Gastroesophageal sphincter (tissue), 4 donors: ENCODE measurements at places on chromosomes 2 and 18.
A peak's percentile ranks its signal among the peaks of the same experiment; 100 is the strongest.

- ATAC-seq: peak; percentile 31
These were observed 149.4 kb upstream of the SLC1A4 start for GRCh38 chr2:64839844-64840243.

DNA sequence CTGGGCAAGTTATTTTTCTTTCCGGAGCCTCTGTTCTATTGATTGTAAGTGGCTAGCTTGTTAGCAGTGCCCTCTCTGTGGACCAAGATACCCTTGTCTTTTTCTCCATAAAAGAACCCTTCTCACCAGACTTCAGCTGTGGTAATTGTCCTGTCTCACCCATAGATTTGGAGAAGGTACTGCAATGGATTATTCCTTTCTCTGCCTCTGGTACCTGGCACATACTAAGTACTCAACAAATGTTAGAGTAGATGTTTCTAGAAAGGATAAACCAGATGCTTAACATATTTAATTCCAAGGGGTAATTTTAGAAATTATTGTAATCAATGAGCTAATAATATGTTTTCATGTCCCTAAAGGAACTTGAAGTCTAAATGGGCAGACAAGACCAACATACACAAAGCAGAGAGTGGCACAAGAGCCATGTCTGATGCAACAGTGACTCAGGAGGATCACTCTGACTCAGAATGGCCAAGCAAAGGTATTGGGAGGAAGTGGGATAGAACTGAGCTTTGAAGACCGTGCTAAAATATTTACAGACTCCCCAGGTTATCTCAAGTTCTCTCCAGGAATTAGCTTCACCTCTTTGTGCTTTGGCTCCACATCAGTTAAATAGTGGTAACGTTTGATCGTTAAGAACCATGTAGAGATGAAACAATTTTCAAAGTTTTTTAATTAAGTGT is 129.7 kb upstream of the OSR1 start:
- no peak for ATAC-seq

DNA sequence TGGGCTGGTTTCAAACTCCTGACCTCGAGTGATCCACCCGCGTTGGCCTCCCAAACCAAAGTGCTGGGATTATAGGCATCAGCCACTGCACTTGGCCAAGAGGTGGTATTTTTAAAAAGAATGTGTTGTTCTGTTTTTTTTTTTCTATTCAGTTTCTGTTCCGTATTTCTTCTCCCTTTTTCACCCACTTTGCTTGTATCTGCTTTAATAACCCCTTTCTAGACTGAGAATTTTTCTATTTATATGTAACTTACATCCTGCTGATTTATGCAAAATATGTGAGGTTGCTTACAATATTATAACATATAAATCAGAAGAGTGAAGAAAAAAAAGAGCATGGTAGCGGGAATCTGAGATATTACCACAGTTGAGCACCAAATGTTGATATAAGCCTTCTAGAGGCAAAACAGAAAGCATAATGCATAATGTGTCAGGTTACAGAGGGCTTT is 17.2 kb upstream of the LYPD6B start:
- ATAC-seq: no peak

DNA sequence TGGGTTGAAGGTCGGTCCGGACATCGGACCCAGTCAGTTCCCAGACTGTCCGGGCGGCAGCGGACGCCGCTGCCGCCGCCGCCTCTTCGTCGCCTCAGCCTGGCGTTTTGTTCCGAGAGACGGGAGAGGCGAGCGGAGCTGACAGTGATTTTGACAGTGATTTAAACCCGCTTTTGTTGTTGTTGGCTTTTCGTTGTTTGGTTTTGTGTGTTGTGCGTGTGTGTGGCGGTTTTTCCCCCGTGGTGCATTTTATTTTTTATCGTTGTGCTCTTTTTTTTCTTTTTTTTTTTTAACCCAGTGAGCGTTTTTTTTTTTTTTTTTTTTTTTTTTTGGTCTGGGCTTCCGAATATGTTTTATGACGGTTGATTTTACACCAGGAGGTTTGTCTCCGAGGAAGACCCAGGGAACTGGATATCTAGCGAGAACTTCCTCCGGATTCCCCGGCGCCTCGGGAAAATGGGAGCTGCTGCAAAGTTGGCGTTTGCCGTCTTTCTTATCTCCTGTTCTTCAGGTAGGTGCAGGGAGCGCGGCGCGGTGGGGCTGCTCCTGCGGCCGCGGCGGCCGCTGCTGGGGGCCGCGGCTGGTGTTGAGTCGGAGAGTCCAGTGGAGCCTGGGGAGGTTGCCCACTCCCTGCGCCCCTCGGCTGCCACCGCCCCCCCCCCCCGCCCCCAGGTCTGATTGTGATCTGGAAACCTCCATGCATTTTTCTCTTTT is at the start of gene ACVR2A:
TSS of gene ACVR2A (plus strand) at position 333 of the 714 bp plus-strand sequence. CDS start at position 457, 124 bp downstream.
- ATAC-seq: peak; percentile 53

DNA sequence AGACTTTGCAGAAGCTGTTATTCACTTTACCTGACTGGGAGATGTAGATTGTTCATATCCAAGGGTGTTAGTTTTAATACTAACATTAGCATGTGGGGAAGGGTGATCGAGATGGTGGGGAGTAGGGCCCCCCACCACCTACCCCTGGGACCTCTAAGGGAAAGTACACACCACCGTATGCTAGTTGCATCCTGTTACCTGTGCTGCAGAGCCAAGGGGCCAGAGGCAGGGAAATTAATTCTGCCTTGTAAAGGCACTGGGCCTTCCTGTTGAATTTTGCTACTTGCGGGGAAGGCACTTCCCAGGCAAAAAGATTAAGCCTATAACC is 9.0 kb downstream of the STEAP3 start:
- ATAC-seq: no peak

- ATAC-seq: no peak
These were observed 2015.7 kb upstream of the LRRTM1 start for GRCh38 chr2:82320296-82320695.

DNA sequence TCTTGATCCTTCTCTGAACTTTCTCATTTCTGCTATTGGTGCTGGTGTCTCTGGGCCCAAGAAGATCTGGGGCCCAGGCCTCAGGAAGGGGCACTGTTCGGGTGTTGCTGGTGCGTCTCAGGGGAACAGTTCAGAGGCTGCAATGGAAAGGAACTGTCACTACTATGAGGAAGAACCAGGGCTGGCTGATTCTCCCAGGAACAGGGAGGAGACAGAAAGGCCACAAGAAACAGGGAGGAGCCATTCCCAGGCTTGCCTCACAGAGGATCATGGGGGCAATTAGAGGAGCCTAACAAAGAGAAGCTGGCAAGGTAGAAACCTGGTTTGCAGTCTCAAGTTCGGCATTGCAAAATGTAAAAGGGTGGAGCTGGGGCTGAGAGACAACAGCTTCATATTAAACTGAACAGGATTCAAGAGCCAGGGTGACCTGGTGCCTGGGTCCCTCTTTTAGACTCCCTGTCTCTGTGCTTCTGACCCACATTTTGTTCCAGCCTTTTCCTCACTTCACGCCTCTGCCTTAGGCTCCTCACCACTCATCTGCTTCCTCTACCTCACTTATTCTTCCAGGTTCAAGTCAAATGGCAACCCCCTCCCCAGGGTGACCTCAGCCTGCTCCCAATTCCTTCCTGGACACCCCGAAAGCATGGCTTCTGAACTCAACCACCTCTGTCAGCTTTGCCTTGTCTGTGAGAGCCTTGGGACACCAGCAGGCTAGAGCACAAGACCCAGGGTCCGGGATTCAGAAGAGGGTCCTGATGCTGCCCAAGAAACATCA is 58.4 kb downstream of the GYPC start:
- no peak for ATAC-seq

GRCh38 chr18:5155218-5155906 is 41.7 kb downstream of the AKAIN1 start:
- no peak for ATAC-seq

- no peak for ATAC-seq
These were observed 3.4 kb upstream of the ALPP start for GRCh38 chr2:232375164-232375563.

- ATAC-seq: no peak
These were observed 283.1 kb downstream of the SP3 start for GRCh38 chr2:173681881-173682650.

GRCh38 chr2:216505133-216506106 is 6.8 kb downstream of the RPL37A start:
- no peak for ATAC-seq

- peak; percentile 80 for ATAC-seq
These were observed 12.7 kb downstream of the TTC39C start for GRCh38 chr18:24027156-24027827.

GRCh38 chr2:10278029-10278762 is 24.5 kb upstream of the HPCAL1 start:
- ATAC-seq: peak; percentile 82

- ATAC-seq: no peak
These were observed 945 bp downstream of the HAT1 start for GRCh38 chr2:171923206-171923605.

- no peak for ATAC-seq
These were observed 281.7 kb upstream of the CCDC68 start for GRCh38 chr18:55240978-55241377.

DNA sequence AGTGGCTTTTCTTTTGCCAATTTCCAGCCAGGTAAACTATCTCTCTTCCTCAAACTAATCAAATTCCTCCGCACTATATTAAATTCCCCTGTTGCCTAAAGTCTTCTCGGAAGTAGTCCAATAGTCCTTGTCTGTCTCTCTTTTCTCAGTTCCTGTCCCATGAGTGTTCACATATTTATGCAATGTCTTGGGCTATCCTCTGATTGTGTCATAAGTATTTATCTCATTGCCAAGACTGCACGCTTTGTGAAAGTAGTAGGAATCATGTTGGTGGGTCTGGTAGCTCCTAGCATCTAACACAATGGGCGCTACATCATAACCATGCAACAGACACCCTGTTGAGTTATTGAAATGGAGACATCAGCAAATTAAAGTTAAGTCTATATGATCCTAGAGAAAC is 59.9 kb upstream of the POU3F3 start:
- ATAC-seq: no peak

DNA sequence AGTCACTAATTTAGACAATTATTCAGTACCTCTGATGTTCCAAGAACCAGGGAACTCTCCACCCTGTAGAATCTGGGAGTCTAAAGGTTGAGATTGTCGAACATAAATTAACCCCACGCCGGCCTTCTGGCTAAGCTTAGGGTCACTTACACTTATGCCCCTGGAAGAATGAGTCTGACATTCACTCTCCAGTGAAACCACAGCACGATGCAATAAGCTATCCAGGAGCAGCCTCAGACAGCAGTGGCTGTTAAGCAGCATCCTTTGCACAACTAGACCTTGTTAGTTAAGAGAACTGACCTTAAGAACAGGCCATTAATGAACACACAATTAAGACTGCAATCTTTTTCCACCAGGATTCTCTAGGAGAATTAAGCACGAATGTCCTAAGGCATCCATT is 25.0 kb downstream of the SH3YL1 start:
- no peak for ATAC-seq

GRCh38 chr2:15754703-15755099 is 163.0 kb downstream of the DDX1 start:
- ATAC-seq: no peak

- ATAC-seq: no peak
These were observed at the start of gene GRP for GRCh38 chr18:59219672-59220163. TSS of gene GRP (plus strand) at chr18:59220158. CDS start at chr18:59220266, 108 bp downstream.

- no peak for ATAC-seq
These were observed 6.6 kb downstream of the GCC2 start for GRCh38 chr2:108455571-108455970.

- ATAC-seq: no peak
These were observed 10.6 kb upstream of the CEP68 start for GRCh38 chr2:65045651-65046050.

GRCh38 chr18:71899707-71900472 is 644.3 kb downstream of the CBLN2 start:
- no peak for ATAC-seq

- ATAC-seq: no peak
These were observed 17.5 kb downstream of the C2orf69 start for GRCh38 chr2:199928626-199929025.

DNA sequence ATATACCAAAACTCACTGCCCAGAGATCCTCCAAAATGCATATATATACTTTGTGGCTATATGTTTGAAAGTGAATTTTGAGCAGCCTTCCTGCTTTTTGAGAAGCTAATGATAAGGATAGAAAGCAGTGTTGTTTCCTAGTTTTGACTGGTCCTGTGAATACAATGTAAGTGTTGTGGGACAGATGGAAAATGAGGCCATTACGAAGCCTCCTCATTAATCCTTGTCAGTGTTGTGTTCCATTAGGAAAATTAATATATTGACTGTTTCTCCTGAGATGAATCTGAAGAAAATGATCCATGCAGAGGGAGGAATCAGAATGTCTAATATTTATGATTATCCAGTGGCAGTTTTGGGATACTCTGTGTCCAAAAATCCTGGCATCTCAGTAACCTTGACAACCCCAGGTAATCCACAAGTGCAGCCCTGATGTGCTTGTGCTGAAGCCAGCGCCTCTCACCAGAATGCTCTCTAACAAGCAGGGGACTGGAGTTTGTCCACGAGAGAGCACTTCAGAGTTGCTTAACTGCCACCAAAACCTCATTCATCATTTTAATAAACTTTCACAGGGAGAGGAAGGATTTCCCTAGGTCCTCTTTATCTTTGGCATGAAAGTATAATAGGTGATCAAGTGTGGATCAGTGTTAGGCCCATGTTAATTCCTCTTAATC is 418.6 kb downstream of the CMPK2 start:
- no peak for ATAC-seq

GRCh38 chr2:45120546-45120945 is 111.3 kb upstream of the SIX2 start:
- no peak for ATAC-seq

DNA sequence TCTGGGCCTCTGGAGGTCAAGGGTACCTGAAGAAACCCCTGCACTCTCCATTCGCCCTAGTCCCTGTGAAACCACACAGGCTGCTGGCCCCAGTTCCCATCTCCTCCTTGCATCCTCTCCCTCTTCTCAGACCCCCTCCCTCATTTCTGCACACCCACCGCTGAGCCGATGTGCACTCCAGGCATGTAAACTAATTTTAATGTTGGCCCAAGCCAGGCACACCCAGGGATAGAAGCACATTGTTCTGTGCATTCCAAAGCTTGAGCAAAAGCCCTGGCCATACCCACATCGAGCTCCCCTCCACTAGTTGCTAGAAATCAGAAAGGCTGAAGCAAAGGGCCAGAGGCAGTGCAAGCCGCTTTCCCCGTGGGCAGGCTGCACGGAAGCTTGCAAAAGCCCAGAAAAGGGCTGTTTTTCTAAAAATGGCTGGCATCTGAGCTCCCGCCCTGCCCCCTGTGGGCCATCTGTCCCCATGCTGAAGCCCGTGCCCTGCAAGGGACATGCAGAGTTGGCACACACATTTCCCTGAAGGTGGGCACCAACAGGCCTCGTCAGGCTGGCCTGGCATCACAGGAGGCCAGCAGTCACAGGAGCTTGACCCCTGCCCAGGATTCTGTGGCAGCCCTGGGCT is 181.6 kb downstream of the SMAD7 start:
- no peak for ATAC-seq

- ATAC-seq: no peak
These were observed 73.2 kb upstream of the DSC1 start for GRCh38 chr18:31235856-31236255.

GRCh38 chr18:44507729-44508325 is 172.9 kb upstream of the SETBP1 start:
- peak; percentile 65 for ATAC-seq

GRCh38 chr2:32489061-32489460 is 132.2 kb downstream of the BIRC6 start:
- ATAC-seq: no peak
